ENCODE measurements at places on chromosomes 16 and 17. TPM values are rescaled to one million over a fixed set of nuclear protein-coding genes. Genes with fewer than 3 reads are reported as not detected.

CD7 gene
- not detected for total RNA-seq

SLC35G6 gene
- total RNA-seq: not detected

- no peak for DNase-seq
Observed at GRCh38 chr16:88759245-88759975, 25.6 kb downstream of the PIEZO1 start.

IL34 gene
- total RNA-seq: 3.4 TPM

DNA sequence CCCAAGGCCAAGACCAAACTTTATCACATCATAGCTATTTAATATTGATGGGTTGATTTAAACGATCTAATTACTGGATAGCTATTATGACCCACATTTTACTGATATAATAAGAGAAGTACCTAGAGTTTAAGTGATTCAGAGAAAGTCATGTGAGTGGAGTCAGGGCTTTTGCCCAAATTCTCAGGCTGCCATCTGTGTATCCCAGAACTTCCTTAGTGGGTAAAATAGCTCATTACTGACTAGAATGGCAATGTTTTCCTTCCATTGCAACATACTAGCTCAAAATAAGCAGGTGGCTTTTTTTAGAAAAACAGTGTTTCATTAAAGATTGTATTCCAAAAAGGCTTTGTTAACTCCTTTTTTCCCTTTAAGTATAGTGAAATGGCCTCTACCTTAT, 113.9 kb upstream of the MAF start:
- peak; percentile 11 for DNase-seq

DNA sequence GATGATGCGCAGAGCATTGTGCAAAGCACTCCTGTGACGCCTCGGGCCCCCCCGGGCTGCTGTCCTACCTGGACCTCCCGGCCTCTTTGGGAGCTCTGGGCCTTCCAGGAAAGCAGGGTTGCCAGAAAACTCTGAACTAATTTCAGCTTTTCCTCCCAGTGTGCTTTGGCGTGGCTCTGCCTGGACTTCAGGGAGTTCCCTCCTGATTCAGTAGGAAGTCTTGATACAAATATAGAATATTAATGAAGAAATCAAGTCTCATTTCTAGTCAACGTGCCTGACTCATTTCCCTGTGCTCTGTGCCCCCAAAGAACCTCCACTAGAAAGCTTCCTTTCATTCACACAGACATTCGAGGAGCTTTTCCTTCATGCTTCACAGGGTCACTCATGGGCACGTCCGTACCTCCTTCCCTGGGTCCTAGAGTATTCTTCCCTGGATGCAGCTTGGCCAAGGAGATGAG, 84.0 kb upstream of the NOL11 start:
- peak; percentile 13 for DNase-seq

DNA sequence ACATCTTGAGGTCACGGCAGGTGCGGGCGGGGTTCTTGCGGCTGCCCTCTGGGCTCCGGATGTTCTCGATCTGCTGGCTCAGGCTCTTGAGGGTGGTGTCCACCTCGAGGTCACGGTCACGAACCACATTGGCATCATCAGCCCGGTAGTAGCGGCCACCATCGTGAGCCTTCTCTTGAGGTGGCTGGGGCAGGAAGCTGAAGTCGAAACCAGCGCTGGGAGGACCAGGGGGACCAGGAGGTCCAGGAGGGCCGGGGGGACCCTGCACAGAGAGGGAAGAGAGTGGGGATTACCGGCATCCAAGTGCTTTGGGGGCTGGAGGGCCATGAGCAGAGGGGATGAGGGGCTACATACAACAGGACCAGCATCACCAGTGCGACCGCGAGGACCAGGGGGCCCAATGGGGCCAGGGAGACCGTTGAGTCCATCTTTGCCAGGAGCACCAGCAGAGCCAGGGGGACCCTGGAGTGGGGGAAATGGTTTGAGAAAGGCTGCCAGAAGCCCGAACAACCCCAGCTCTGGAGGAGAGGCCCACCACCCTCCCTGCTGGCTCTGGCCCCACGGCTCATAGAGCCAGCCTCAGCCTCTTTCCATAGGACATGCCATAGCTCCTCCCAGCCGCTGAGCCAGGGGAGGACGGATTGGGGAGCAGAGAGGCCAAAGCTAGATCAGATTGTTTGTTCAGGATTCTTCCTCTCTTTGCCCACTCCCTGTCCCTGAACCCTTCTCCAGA, 14.6 kb downstream of the COL1A1 start:
- peak; percentile 83 for DNase-seq

GRCh38 chr17:44968225-44969143, at the start of gene C1QL1:
Gene C1QL1 (minus strand): TSS chr17:44968303. CDS start chr17:44968048, 255 bp downstream.
- DNase-seq: peak; percentile 73

TBX21 gene
- total RNA-seq: not detected
